A673 (cell line): ENCODE measurements at places on chromosomes 6 and 20.

GRCh38 chr6:165605901-165606739 is 56.9 kb downstream of the PDE10A start:
- DNase-seq: no peak

- no peak for DNase-seq
These were observed 12.0 kb upstream of the DTNBP1 start for GRCh38 chr6:15674690-15675386.

DNA sequence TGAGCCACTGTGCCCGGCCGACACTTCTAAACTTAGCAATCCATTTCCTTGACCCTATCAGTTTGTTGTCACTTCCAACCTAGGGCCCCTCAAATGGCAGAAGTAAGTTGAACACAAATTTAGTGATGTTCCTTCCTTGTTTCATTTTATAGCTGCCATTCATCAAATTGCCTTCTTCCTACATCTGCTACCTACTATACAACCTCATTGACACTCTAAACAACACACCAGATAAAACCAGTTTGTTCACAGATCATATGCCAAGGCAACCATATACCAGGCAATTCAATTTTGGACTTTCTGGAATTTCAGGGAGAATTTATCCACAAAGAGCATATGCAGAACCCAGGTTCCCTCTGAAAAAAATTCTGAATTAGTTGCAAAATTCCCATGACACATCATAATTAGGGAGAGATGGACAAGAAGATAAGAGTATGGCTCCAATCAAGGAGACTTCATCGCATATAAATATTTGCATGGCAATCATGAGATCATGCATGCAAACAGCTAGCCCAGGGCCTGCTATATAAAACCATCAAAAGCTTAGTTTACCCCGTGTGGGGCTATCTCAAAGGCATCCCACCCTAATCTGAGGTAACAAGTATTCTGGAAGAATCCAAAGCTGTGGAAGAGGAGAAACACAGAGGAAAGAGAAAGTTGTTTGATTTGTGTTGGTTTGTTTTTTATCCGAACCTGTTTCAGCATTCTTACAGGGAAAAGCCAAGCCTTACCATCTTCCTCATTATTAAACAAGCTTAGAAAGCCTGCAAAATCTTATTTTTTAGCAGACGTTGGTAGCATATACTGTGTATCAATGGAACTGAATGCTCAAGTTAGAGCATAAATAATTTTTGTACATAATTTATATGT is 132.8 kb upstream of the TNFAIP3 start:
- DNase-seq: no peak

DNA sequence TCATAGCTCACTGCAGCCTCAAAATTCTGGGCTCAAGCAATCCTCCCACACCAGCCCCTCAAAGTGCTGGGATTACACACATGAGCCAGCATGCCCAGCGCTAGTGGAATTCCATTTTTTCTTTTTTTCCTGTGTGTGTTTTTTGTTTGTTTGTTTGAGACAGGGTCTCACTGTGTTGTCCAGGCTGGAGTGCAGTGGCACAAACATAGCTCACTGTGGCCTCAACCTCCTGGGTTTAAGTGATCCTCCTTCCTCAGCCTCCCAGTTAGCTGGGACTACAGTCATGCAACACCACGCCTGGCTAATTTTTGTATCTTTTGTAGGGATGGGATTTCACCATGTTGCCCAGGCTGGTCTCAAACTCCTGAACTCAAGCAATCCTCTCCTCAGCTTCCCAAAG is 14.1 kb upstream of the PARD6B start:
- DNase-seq: no peak
